ENCODE measurements at places on chromosomes 2 and 18.

GRCh38 chr2:9692456-9693195 lies 61.8 kb upstream of the YWHAQ start:
- DNase-seq = no peak

GRCh38 chr2:25335971-25336370 lies 5.8 kb downstream of the DNMT3A start:
- DNase-seq = no peak

DNA sequence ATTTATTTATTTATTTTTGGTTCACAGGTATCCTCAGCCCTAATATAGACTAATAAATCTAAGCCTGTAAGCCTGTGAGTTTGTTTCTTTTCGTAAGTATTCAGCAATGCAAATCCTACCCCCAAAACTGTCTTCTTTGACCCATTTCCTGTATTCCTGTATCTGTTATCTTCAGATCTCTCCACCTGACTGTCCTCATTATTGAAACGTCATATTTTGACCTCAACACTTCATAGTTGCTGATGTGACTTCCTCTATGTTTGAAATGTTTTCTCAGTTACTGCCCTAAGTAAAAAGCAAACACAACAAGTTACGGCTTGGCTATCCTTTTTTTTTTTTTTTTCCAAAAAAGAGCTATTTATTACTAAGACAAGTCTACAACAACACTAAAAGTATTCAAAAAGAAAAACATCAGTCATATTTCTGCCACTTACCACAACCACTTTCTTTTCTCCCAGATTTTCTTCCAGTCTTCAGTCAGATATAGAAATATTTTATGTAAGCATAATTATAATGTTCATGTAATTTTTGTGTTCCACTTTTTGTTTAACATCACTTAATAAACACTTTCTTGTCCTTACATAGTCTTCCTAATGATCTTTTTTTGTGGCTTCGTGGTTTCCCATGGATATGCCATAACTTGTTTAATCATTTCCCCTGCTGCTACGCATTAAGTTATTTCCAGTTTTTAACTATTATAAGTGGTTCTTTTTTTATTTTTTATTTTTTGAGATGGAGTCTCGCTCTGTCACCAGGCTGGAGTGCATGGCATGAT lies 45.0 kb upstream of the EML4 start:
- no peak for DNase-seq

DNA sequence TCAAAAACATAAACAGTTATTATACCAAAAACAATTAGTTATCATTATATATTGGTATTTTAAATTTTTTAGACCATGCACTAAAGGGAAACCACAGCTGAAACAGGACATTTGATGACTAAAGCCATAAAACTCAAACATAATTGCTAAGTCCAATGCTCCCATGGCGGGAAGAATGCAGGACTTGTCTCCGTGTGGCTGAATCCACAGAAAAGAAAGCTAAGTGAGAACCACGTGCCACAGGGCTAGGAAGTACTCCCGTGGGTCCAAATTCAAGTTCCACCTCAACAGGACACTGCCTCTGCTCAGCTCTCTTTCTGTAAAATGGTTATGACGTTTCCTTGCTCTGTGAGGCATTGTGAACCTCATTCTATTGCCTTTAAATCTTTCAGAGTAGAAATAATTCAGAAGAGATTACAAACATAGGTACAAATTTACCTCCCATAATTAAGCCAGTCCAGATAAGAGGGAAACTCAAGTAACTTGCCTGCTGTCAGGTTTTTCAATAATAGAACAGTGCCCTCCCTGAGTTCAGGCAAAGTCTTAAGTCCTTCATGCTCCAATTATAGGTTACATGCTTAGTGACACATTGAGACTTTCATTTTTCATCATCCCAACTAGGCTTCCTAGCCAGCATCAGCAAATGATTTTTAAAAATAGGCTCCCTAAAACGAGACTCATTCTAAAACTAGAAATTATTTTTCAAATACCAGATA lies 36.7 kb downstream of the FTCDNL1 start:
- DNase-seq = no peak

DNA sequence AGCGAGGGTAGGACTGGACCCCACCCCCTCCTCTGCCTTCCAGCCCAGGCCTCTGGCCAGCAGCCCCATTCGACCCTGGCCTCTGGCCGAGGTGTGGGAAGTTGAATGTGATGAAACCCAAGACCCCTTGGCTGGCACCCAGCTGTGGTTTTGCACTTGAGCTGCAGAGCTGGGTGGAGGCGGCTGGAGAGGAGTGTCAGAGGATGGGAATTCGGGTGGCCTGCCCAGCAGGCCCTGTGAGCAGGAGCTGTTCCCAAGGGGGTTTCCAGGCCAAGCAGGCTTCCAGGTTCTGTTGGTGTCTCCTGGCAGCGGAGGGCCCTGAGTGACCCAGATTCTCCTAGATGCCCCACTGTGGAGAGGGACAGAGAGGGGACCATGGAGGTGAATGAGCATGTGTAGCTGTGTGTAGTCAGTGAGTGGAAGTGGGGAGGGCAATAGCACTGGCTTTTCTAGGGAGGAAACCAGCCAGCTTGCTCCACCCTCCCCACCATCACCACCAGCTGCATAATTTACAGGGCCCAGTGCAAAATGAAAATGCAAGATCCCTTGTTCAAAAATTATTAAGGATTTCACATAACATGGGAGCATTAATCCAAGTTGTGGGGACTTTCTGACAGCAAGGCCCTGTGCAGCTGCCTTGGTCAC lies 172.2 kb upstream of the HAAO start:
- DNase-seq = no peak

DNA sequence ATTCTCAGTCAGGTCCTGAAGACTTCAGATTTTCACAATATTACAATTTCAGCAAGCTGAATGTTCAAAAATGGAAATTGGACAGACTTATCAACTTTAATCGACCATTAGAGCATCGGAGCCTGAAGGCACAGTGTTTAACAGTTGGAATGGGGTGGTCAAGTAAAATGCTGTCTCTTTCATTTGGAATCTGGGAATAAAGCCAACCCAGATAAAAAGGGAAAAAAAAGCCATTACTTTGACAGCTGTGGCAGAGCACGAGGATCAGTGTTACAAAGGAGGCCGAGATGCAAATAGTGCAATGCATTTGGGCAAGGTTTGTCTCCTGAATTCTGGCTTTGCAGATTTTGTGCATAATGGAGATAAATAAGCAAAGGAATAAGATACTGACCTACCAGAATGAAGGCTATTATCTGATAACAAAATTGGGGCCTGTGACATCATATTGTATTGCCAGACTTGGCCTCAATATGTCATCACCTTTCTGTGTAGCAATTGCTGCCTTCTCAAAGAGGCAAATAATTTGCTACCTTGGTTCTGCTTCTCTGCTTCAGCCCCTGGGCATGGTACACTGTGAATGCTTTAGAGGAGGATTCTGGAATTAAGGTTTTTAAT lies 277.5 kb upstream of the KLHL29 start:
- no peak for DNase-seq

Measured in NCI-H187 (cell line).